ENCODE measurements at places on chromosomes 4 and X. TPM values are rescaled to one million over a fixed set of nuclear protein-coding genes. Genes with fewer than 3 reads are reported as not detected.

DNA sequence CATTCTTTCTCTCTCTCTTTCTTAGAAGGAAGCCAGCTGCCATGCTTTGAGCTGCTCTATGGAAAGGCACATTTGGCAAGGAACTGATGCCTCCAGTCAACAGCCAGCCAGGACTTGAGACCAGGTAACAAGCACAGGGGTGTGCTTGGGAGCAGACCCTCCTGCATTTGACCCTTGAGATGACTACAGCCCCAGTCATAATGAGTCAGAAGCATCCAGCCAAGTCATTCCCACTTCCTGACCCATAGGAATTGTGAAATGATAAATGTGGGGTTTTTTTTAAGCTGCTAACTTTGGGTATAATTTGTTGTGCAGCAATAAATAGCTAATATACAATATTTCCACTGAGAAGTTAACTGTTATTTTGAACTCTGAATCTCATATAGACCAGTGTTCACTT lies 446.9 kb downstream of the GRXCR1 start:
- no peak for DNase-seq

DNA sequence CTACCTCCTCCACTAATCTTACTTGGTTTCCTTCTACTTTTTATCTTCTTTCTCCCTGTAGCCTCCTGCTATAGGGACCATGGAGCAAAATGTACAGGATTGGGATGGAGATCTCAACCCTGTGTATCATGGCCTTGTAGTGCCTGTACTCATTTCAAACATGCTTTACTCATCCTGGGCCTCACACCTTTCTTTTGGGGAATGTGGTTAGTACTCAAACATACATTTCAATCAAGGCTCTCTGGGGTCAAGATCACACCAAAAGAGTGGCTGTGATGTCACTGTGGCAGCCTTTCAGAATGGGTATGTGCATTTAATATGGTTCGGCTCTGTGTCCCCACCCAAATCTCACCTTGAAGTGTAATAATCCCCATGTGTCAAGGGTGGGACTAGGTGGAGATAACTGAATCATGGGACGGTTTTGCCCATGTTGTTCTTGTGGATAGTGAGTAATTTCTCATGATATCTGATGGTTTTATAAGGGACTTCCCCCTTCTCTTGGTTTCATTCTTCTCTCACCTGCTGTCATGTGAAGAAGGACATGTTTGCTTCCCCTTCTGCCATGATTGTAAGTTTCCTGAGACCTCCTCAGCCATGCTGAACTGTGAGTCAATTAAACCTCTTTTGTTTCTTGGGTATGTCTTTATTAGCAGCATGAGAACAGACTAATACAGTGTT lies 205.1 kb downstream of the RASL11B start:
- DNase-seq, result no peak

DNA sequence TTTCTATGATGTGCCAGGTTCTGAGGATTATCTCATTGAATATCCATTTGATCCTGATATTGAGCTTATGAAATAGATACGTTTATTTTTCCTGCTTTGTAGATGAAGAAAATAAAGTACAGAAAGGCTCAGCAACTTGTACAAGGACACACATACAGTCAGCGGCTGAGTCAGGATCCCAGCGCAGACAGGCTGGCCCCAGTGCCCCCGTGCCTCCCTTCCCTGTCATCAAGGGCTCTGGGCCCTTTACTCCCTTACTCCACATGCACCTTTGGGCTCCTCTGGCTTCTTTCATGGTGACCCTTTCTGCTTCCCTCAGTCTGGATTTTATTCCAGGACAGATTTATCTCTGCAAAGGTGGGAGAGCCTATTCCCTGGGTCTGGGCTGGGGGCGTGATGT lies 12.8 kb downstream of the RASL11B start:
- no peak for DNase-seq

- no peak for DNase-seq
Measured at GRCh38 chr4:40581254-40582140, 48.2 kb downstream of the RBM47 start.

The RPL10 gene
- 5,063 TPM for total RNA-seq

The NXF2B gene
- total RNA-seq, result not detected

The PRR27 gene
- not detected for total RNA-seq

The BMPR1B gene
- not detected for total RNA-seq

The NEIL3 gene
- not detected for total RNA-seq

The LNX1 gene
- total RNA-seq, result not detected

The TCEAL6 gene
- not detected for total RNA-seq

The TRIM61 gene
- total RNA-seq, result 1.4 TPM

Data from naive thymus-derived CD4-positive, alpha-beta T cell (primary cell).